KBM-7 (cell line): ENCODE measurements at places on chromosomes 12 and 14.

DNA sequence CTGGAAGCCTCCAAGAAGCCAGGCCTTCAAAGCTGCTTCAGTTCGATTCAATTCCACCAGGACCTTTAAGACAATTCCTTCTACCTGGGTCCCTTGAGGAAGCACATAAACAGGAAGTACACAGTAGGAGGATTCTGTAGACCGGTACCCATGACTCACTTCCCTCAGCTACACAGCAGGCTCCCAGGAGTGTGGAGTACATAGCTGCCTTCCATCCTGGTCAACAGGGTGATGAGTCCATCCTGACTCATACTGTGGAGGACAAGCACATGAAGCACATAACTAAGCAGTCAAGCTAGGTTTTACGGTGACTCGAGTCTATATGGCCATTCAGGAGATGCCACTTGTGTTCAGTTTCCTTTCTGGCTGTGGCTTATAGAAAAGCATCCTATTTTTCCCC, 197.6 kb upstream of the RBM19 start:
- DNase-seq, result no peak

GRCh38 chr12:25659621-25660020, 106.5 kb upstream of the LMNTD1 start:
- DNase-seq, result no peak

GRCh38 chr14:81330619-81331122, 69.5 kb downstream of the STON2 start:
- DNase-seq, result no peak

DNA sequence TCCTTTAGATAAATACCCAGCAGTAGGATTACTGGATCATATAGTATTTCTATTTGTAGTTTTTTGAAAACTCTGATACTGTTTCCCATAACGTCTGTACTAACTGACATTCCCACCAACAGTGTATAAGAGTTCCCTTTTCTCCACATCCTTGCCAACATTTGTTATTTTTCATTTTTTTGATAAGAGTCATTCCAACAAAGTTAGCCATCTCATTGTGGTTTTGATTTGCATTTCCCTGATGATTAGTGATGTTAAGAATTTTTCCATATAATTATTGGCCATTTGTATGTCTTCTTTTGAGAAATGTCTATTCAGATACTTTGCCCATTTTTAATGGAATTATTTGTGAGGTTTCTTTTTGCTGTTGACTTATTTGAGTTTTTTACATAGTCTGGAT, 486.0 kb downstream of the FLRT2 start:
- no peak for DNase-seq

DNA sequence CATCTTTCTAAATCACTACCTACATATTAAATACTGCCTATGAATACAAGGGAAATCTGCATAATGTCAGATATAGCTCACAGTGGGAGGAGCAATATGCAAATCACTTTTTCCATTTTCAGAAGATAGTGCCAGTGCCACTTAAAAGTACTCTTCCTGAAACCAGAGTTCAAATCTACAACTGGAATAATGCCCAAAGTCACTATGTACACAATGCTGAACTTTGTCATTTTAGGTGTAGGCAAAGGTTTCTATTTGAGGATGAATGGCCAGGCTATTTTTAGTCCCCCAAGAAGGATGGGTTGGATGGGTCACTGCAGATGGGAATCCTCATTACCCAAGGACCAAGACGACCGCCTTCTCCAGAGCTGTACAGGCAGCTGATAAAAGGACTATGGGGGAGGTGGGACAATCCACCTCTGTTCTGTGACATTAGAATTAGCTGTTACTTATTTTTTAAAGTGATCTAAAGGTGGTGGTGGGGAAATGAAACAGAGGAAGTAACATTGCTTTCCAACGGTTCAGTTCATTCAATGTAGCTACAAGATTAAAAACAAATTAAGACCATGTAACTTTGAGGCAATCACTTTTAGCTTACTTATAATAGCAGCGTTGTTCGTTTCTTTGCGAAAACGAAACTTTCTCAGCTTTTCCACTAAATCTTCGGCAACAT, 5.6 kb downstream of the GMFB start:
- no peak for DNase-seq

DNA sequence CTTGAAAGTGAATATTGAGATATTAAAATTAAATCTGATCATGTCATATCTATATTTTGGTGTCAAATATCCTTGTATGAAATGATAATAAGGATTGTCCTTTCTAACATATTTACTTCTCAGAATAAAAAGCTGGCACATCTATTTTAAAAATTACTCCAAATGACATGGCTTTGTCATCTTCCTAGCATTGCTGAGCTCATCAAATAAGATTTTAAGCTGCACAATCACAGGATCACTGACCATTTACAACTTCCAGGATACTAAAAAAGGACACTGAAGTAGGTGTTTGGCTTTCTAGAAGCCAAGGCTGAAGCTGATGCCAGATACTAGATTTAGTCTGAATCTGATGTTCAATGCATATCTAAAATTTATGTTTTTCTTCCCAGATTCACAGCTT, 351.1 kb downstream of the BMP4 start:
- no peak for DNase-seq

DNA sequence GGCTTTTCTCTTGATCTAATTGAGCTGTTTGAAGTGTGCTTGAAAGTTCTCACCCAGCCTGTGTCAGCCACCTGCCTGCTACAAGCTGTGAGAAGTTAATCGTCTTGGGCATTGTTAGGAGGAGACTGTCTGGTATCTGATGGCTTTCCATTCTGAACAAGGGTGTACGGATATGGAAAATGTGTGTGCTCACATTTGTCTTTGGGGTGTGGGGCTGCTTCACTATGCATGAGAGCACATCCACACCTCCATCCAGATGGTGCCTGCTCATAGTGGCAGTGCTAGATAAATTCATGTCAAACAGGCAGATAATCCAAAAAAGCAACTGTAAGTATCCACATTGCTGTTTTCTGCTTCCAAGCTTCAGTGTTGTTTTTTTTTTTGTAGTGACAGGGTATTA, 462.2 kb downstream of the DIO2 start:
- no peak for DNase-seq

- DNase-seq, result no peak
These were observed 25.0 kb upstream of the COCH start for GRCh38 chr14:30849354-30849753.

- no peak for DNase-seq
These were observed 91.6 kb downstream of the FOXN3 start for GRCh38 chr14:89325299-89325883.

DNA sequence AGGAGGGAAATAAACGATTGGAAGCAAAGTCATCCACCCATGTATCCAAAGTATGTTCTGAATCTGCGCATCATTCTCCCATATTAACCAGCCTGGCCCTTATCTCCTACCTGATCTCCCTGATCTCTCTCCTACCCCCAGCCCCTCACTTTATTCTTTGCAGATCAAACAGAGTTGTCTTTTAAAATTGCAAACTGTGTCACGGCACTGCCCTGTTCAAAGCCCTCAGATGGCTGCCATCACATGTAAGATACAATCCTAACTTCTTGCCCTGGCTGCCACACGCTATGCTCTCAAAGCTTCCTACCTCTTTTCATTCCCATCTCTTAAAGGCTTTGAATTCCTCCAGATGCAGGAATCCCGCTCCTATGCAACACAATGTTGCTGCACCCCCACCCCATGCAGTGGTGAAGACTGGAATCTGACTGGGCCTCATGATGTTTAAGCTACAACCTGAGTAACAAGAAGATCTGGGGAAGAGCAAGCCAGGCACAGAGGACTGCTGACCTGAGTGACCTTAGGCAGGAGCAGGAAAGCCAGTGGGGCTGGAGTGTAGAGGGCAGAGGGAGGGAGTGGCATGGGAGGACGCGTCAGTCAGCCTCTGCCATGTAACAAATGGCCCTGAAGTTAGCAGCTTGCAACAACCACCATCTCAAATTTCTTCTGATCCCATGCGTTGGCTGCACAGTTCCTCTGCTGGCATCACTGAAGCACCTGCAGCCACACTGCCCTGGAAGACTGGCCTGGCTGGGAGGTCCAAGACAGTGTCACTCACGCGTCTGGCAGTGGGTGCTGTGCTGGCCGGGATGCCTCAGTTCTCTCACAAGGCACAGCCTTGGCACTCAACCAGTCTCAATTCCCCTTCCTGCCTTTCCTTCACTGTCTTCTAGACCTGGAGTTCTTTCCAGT, 382.8 kb downstream of the BCL11B start:
- DNase-seq, result no peak

DNA sequence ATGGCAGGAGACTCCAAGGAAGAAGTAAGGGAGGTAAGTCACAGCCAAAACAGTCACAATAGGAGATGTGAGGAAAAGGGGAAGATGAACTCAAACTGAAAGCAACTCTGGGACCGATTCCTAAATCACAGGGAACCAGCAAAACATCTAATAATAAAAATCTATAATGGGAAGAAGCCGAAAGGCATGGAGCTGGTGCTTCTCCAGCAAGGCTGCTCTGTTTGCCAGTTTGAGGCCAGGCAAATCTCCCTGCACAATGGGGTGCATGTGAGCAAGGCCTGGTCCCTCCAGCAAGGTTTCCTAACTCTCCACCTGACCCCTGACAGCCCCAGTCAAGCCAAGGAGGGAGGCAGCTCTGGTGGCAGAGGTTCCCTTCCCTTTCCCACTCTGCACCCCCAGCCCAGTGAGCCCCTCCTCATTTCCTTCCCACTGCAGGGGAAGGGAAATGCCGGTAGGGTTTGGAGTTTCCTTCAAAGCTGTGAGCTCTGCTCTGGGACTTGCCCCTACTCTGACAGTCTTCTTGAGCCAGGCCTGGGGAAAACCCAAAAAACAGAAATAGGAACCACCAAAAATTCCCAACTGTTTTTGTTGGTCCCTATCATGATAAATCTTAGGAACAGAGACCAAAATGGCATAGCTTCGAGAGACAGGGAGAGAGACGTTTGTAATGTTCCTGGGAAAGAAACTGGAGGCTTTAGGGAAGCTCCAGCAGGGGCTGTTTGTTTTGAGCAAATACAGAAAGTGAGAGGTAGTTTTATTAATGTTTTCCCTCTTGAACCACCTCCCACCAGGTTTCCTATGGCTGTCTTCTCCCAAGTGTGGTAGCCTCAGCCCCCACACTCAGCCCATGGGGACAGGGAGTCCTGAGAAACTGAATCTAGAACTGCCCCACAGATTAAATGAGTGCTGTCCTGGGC, 34.6 kb downstream of the FMNL3 start:
- DNase-seq, result no peak

- no peak for DNase-seq
These were observed 17.8 kb downstream of the GPR132 start for GRCh38 chr14:105047283-105048016.

DNA sequence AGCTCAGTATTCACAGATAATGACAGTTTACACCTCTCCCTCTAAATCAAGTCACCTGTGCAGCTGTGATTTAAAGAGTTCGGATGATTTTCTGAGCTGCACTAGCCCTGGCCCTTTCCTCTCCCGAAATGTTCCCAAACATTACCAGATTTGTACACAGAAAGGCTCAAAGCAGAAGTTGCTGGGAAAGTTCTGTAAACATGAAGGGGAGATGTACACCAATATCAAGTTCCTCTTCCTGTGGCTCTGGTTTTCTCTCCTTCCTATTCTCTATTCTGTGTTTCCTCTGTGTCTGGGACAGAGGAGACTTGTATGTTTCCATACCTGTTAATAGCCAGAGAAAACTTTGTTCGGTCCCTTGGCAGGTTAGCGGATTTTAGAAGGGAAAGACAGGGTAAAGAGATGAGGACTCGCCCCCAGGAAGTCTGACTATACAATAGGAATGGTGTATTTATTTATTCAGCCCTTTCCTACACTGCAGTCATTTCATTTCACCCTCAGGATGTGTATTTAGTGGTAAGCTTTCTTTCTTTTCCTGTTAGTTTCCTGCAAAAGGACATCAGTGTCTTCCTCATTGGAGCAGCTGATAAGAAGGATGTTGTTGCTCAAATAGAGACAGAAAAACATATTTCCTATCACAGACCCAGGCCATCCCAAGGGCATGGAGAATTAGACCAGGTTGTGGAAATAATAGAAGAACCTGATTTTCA, 7.6 kb upstream of the NUMB start:
- DNase-seq, result peak; percentile 63

GRCh38 chr14:69270097-69270496, 10.1 kb downstream of the GALNT16 start:
- DNase-seq, result no peak

DNA sequence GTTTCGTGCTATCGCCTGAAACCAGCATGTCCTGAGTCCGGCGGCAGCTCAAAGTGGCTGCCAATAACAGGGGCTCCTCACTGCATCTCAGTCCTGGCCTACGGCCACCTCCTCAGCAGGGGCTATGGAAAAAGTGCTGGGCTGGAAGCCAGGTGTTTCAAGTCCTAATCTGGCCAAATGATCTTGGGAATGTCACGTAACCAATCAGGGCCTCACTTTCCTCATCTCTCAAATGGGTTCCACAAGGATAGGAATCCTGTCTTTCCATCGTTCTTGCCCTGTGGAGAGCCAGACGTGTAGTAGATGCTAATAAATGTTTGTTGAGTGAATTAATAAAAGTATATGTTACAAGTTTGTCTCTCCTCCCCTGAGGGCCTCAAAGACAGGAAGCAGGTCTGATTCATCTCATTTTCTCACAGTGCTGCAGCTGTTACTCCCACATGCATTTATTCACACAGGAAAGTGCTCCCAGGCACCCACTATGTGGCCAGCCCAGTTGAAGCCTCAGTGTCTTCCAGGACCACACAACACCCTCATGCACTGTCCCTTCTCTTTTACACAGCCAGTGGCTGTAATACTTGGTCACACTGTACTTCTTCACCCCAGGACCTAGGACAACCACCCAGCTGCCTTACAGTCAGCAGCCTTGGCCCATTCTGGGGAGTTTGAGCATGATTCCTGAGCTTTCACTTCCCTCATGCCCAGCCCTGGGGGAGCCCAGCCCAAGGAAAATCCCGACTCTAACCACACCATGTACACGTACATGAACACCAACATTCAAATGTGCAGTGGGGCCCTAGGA, 5.0 kb downstream of the CMKLR1 start:
- DNase-seq, result no peak

DNA sequence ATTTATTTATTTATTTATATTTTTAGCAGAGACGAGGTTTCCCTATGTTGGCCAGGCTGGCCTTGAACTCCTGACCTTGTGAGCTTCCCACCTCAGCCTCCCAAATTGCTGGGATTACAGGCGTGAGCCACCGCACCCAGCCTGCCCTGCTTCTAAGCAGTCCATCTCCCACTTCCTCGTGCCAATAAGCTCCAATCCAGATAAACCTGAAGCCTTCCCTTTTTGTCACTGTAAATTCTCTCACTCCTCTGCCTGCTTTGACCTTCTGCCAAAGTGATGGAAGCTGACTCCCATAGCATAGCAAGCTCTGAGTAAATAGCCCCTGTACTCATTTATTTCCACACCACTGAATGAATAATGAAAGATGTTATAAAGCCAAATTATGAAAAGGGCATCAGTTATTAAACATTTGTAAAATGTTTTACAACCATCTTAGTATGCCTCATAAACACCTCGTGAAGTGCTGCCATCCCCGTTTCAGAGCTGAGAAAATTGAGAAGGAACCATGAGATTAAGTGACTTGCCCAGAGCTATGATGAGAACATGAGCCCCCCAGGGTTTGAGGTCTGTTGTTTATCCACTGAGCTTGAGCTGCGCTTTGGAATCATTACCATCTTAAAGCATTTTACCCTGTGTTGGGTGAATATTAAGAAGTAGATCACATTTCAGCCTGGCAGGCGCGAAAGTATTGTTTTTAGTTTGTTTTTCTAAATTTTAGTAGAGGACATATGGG, 30.4 kb downstream of the MANSC1 start:
- DNase-seq, result no peak
